Thymus (tissue), 14 donors: ENCODE measurements at places on chromosomes 3 and 15. TPM values are rescaled to one million over a fixed set of nuclear protein-coding genes. Genes with fewer than 3 reads are reported as not detected.

DNA sequence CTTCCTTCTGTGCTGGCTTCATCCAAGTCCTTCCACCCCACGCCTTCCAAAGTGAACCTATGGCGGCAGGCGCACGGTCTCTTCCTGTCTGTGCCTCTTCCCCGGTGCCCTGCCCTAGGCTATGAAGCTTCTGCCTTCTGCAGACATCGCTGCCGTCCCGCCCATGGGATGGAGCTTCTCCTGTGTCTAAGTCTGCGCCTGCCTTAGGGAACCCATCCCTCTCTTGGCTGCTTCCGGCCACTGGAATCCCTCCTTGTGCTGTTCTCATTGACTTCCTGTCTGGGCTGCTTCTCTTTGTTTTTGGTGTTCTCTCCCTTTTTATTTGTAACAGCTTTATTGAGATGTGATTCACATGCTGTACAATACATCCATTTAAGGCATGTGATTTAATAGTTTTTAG is 17.2 kb downstream of the CHCHD6 start:
- no peaks in the 10 kb centered on the region for H3K36me3 ChIP-seq
- no peak overlapping the region for H3K4me3 ChIP-seq
- H3K27me3 ChIP-seq = no peaks in the 10 kb centered on the region
- DNase-seq = no peak
- H3K4me1 ChIP-seq = no peaks in the 10 kb centered on the region

DNA sequence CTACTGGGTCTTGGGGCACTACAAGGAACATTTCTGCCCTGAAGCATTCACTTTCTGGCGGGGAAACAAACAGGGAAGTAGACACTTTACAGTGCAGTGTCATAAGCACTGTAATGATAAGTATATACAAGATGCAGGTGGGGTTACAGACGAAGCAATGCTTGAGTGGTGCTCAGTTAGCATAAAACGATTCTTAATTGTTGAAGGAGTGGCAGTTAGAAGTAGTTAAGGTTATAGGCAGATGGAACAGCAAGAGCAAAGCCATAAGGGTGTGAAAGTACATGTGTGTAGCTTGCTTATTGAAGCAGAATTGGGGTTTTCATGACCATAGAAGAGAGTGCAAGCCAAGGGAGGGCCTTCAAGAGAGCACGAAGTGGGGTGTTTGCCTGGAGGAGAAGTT is 46.2 kb downstream of the SLC25A26 start:
- no peaks in the 10 kb centered on the region for H3K4me1 ChIP-seq
- DNase-seq = no peak
- no peaks in the 10 kb centered on the region for H3K27me3 ChIP-seq
- no peak overlapping the region for H3K4me3 ChIP-seq
- no peak overlapping the region for H3K27ac ChIP-seq

DNA sequence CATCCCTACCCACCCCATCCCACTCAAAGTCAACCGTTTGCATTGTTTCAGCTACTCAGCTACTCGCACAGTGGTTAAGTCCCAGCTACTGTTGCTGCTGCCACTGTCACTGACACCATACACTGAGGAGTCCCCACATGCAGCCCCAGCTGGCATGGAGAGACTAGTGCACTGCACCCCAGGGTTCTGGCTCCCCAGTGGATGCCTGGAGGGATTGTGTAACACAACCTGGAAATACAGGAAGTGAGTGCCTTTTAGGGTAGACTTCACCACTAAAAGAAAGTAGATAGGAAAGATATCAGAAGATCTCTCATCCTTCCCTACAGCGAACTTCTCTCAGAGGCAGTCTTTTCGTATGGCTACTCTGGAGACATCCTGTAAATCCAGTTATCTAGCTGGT is 169.2 kb upstream of the STRIT1 start:
- H3K36me3 ChIP-seq = peaks cover 4% of the 10 kb centered on the region
- H3K4me1 ChIP-seq = no peaks in the 10 kb centered on the region
- no peak for DNase-seq
- no peaks in the 10 kb centered on the region for H3K27me3 ChIP-seq

- no peaks in the 10 kb centered on the region for H3K4me1 ChIP-seq
- H3K36me3 ChIP-seq = peaks cover 8% of the 10 kb centered on the region
- no peak overlapping the region for H3K27ac ChIP-seq
- DNase-seq = no peak
- H3K4me3 ChIP-seq = no peak overlapping the region
- H3K27me3 ChIP-seq = no peaks in the 10 kb centered on the region
Observed at GRCh38 chr15:58793862-58794261, 22.8 kb downstream of the MINDY2 start.

DNA sequence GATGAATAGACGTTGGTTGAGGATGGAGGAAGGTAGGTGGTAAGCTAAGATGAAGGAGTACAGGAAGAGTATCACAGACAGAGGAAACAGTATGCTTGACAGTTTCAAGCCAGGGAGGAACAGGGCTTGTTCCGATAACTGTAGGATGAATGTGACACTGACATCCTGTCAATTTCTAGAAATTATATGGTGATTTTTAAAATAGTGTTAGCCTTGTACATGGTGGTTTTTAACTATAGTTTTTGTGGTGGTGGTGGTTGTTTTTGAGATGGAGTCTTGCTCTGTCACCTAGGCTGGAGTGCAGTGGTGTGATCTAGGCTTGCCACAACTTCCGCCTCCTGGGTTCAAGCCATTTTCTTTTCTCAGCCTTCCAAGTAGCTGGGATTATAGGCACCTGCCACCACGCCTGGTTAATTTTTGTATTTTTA is 92.8 kb downstream of the FNDC3B start:
- H3K36me3 ChIP-seq = no peaks in the 10 kb centered on the region
- no peak for DNase-seq
- H3K4me1 ChIP-seq = peaks cover 9% of the 10 kb centered on the region
- no peaks in the 10 kb centered on the region for H3K27me3 ChIP-seq
- H3K27ac ChIP-seq = no peak overlapping the region
- no peak overlapping the region for H3K4me3 ChIP-seq

Gene TRIM42
- total RNA-seq = not detected

Gene DNASE1L3
- 52.0 TPM for total RNA-seq

Gene CD96
- total RNA-seq = 80.2 TPM

Gene AGBL1
- under 0.01 TPM for total RNA-seq
